Thyroid gland (tissue), 4 donors: ENCODE measurements at places on chromosomes 5 and 9. TPM values are rescaled to one million over a fixed set of nuclear protein-coding genes. Genes with fewer than 3 reads are reported as not detected.

- H3K36me3 ChIP-seq, result no peaks in the 10 kb centered on the region
- no peak overlapping the region for H3K27ac ChIP-seq
- no peak overlapping the region for H3K4me3 ChIP-seq
- no peak for DNase-seq
- H3K27me3 ChIP-seq, result no peaks in the 10 kb centered on the region
These were observed 10.3 kb downstream of the WNK2 start for GRCh38 chr9:93194221-93194625.

BOD1 gene
- 71.8 TPM for total RNA-seq

SGCD gene
- total RNA-seq, result 20.1 TPM

GRCh38 chr9:99828417-99829176, 6.9 kb downstream of the NR4A3 start:
- no peak overlapping the region for H3K27ac ChIP-seq
- no peaks in the 10 kb centered on the region for H3K27me3 ChIP-seq
- no peak overlapping the region for H3K4me3 ChIP-seq

DNA sequence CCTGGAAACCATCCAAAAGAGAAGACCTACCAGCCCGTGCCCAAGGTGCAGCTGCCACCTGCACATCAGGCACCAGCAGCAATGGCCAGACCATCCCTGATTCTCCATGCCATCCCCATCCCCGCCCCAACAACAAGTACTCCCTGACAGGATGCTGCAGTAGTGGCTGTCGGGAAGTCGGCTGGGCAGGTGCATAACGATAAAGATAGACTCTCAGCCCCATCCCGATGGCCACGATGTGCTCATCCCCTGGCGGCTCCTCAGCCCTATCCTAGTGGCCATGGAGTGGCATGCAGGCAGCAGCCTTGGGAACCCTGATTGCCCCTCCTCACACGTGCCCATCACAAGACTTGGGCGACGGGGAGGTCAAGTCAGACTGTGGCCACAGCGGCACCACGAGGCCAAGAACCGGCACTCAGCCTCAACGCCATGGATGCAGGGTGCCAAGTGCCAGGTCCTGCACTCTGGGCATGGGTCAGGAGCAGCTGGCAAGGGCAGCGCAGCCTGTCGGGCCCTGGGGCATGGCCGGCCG, 368.8 kb upstream of the SPATA31A5 start:
- H3K27me3 ChIP-seq, result no peaks in the 10 kb centered on the region
- H3K4me1 ChIP-seq, result no peaks in the 10 kb centered on the region
- no peaks in the 10 kb centered on the region for H3K36me3 ChIP-seq
- DNase-seq, result no peak
- no peak overlapping the region for H3K27ac ChIP-seq
- H3K4me3 ChIP-seq, result no peak overlapping the region

DNA sequence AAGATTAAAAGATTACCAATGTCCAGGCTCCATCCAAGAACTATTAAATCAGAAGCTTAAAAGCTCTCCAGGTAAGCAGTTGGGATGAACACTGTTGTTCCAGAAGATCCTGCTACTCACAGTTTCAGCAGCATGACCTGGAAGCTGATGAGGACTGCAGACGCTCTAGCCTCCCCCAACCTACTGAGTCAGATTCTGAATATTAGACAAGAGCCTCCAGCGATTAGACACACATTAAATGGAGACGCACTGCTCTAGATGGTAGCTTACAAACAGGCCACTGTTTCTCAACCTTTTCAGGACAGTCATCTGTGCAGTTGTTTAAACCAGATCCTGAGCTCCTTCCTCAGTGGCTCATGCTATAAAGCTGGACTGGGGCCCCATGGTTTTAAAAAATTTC, 54.3 kb downstream of the MTMR12 start:
- H3K36me3 ChIP-seq, result peaks cover 4% of the 10 kb centered on the region
- H3K4me3 ChIP-seq, result no peak overlapping the region
- DNase-seq, result peak; percentile 26
- H3K4me1 ChIP-seq, result peaks cover 46% of the 10 kb centered on the region

IL3 gene
- total RNA-seq, result not detected

DNA sequence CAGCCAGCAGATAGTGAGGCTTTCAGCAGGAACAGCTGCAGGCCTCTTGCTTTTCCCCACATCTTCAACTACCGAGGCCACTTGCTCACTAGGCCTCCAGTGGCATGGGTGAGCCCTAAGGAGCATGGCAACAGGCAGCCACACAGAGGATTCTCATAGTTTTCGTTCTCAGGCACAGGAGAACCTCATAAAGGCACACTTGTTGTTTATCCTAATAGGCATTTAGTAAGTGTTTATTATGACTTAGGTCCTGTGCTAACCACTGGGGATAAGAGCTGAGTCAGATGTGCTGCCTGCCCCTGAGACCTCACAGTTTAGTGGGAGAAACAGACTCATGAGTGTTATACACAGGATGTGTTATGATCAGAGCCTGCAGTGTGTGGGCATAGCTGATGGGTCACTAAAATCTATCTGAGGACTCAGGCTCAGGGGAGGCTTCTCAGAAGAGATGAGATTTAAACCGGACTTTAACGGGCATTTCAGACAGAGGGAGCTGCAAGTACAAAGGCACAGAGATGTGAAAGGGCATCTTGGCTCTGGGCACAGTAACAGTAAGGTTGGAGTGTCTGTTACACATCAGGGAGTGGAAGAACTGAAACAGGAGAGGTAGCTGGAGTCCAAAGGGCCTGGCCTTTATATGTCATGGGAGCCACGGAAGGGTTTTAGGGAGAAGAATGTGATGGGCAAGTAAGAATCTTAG, 21.0 kb upstream of the HEMGN start:
- no peak for DNase-seq
- no peaks in the 10 kb centered on the region for H3K36me3 ChIP-seq
- H3K27ac ChIP-seq, result no peak overlapping the region

DNA sequence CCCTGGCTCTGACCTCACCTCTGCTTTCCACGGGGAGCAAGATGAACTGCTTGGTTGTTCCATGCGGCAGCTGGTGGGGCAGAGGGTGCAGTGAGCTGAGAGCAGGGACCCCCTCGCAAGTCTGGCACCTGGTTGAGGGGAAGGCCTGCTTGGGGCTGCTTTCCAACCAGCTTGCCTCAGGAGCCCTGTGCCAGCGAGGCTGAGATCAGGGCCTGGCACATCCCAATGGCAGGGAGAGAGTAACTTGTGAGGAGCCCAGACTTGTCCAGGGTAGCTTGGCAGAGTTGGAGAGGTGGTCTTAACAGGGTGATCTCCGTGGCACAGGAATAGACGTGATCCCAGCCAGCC, 68.9 kb downstream of the IQGAP2 start:
- no peak for DNase-seq
- H3K4me3 ChIP-seq, result no peak overlapping the region
- H3K27ac ChIP-seq, result no peak overlapping the region
- no peaks in the 10 kb centered on the region for H3K4me1 ChIP-seq
- no peaks in the 10 kb centered on the region for H3K36me3 ChIP-seq

- H3K36me3 ChIP-seq, result no peaks in the 10 kb centered on the region
- H3K4me3 ChIP-seq, result no peak overlapping the region
- DNase-seq, result no peak
- no peak overlapping the region for H3K27ac ChIP-seq
- no peaks in the 10 kb centered on the region for H3K27me3 ChIP-seq
These were observed 28.2 kb downstream of the CDC25C start for GRCh38 chr5:138303372-138303771.

- DNase-seq, result no peak
- H3K27ac ChIP-seq, result peak overlapping the region; percentile 52
- H3K4me1 ChIP-seq, result peaks cover 26% of the 10 kb centered on the region
- H3K4me3 ChIP-seq, result no peak overlapping the region
- H3K27me3 ChIP-seq, result no peaks in the 10 kb centered on the region
These were observed 2.6 kb downstream of the IRF1 start for GRCh38 chr5:132487841-132488555.
